ENCODE measurements at places on chromosomes 6 and 20.

DNA sequence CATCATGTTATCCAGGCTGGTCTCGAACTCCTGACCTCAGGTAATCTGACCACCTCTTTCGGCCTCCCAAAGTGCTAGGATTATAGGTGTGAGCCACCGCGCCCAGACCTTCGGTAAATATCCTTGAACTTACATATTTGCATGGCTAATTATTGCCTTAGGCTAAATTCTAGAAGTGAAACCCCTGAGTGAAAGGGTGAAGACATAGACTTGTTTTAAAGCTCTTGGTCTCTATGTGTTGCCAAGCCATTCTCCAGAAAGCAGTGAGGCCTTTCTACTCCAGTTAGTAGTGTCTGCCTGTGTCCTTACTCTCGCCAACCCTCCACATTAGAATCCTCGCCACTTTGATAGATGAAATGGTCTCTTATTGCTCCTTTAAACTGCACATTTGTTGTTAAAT, 2.6 kb upstream of the NOTCH4 start:
- no peak for DNase-seq
- H3K27me3 ChIP-seq = no peaks in the 10 kb centered on the region
- peak overlapping the region; percentile 52 for H3K27ac ChIP-seq
- H3K36me3 ChIP-seq = no peaks in the 10 kb centered on the region

- peaks cover 3% of the 10 kb centered on the region for H3K4me1 ChIP-seq
- no peak for DNase-seq
- peaks cover 46% of the 10 kb centered on the region for H3K27me3 ChIP-seq
- no peak overlapping the region for H3K4me3 ChIP-seq
These were observed 51.9 kb downstream of the UNC5CL start for GRCh38 chr6:40986921-40987819.

DNA sequence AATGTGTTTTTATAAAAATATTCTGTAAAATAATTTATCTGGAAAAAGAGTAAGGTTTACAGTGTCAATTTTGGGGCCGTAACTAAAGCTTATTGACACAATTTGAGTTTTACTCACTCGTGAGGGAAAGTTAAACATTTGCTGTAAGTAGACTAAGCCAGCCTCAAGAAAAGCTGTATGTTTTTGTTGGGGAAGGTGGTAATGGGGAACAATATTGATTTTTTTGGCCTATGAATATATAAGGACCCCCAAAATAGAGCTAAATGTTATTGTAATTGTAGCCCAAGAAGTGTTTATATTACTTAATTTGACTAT, 1.4 kb downstream of the SENP6 start:
- H3K27ac ChIP-seq = no peak overlapping the region
- no peak for DNase-seq
- H3K4me3 ChIP-seq = peak overlapping the region; percentile 100
- H3K36me3 ChIP-seq = peaks cover 7% of the 10 kb centered on the region
- H3K27me3 ChIP-seq = no peaks in the 10 kb centered on the region
- peaks cover 65% of the 10 kb centered on the region for H3K4me1 ChIP-seq

- no peaks in the 10 kb centered on the region for H3K4me1 ChIP-seq
- no peaks in the 10 kb centered on the region for H3K36me3 ChIP-seq
- H3K4me3 ChIP-seq = no peak overlapping the region
- peaks cover 6% of the 10 kb centered on the region for H3K27me3 ChIP-seq
- H3K27ac ChIP-seq = no peak overlapping the region
These were observed 109.4 kb upstream of the SNX9 start for GRCh38 chr6:157713451-157714152.

- H3K4me1 ChIP-seq = no peaks in the 10 kb centered on the region
- H3K27ac ChIP-seq = no peak overlapping the region
- no peaks in the 10 kb centered on the region for H3K36me3 ChIP-seq
- no peak overlapping the region for H3K4me3 ChIP-seq
These were observed 36.2 kb upstream of the RGS17 start for GRCh38 chr6:153167061-153167891.

GRCh38 chr6:3293271-3294155, 34.8 kb downstream of the PSMG4 start:
- no peak for DNase-seq
- no peak overlapping the region for H3K4me3 ChIP-seq
- peaks cover 7% of the 10 kb centered on the region for H3K4me1 ChIP-seq
- no peak overlapping the region for H3K27ac ChIP-seq
- H3K27me3 ChIP-seq = peaks cover 13% of the 10 kb centered on the region
- no peaks in the 10 kb centered on the region for H3K36me3 ChIP-seq

- peaks cover 6% of the 10 kb centered on the region for H3K27me3 ChIP-seq
- H3K4me3 ChIP-seq = no peak overlapping the region
- no peaks in the 10 kb centered on the region for H3K36me3 ChIP-seq
- no peak for DNase-seq
- no peak overlapping the region for H3K27ac ChIP-seq
- H3K4me1 ChIP-seq = peaks cover 7% of the 10 kb centered on the region
These were observed 13.5 kb downstream of the HAO1 start for GRCh38 chr20:7926767-7927166.

GRCh38 chr6:124446961-124447360, 515.3 kb upstream of the RNF217 start:
- no peaks in the 10 kb centered on the region for H3K27me3 ChIP-seq
- no peak overlapping the region for H3K27ac ChIP-seq
- no peak for DNase-seq
- no peak overlapping the region for H3K4me3 ChIP-seq
- H3K36me3 ChIP-seq = no peaks in the 10 kb centered on the region

DNA sequence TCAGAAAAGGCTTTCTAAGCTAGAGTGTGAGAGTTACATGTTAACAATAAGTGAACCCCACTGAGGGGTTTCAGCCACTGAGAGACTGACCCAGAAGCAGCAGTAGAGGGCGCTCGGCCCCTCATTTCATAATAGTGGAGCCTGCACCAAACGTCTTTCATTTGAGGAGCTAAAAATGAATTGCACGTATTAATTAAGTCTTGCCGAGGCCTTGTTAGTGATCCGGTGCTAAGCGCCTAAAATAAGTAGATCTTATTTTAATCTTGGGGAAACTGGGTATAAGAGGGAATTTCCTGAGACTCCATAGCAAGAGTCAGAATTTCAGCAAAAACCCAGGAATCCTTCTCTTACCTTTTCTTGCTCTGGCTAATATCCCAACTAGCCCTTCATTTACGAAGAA, 209.7 kb downstream of the FARS2 start:
- H3K36me3 ChIP-seq = peaks cover 11% of the 10 kb centered on the region
- no peak overlapping the region for H3K4me3 ChIP-seq
- DNase-seq = peak; percentile 30
- H3K4me1 ChIP-seq = no peaks in the 10 kb centered on the region

DNA sequence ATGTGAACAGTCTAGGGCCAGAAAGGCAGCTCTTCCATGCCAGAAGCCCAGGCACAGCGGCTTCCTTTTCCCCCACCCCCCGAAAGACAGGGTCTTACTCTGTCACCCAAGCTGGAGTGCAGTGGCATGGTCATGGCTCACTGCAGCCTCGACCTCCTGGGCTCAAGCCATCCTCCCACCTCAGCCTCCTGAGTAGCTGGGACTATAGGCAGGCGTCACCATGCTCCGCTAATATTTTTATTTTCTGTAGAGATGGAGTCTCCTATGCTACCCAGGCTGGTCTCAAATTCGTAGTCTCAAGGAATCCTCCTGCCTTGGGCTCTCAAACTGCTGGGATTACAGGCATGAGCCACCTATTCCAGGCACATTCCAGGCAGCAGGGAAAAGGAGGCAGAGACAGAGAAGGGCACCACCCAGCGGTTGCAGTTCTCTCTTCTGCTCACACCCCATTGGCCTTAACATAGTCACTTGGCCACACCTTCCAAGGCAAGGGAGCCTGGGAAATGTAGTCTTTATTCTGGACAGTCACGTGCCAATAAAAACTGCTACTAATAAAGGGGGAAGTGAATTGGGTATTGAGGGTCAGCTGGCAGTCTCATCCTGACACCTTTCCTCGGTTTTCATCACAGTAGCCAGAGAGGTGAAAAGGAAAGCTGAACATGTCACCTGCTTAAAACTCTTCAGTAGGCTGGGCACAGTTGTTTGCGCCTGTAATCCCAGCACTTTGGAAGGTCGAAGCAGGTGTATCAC, 205.9 kb downstream of the ZMYND8 start:
- no peak overlapping the region for H3K27ac ChIP-seq
- peaks cover 42% of the 10 kb centered on the region for H3K27me3 ChIP-seq
- DNase-seq = no peak
- H3K4me3 ChIP-seq = no peak overlapping the region
- H3K4me1 ChIP-seq = no peaks in the 10 kb centered on the region

DNA sequence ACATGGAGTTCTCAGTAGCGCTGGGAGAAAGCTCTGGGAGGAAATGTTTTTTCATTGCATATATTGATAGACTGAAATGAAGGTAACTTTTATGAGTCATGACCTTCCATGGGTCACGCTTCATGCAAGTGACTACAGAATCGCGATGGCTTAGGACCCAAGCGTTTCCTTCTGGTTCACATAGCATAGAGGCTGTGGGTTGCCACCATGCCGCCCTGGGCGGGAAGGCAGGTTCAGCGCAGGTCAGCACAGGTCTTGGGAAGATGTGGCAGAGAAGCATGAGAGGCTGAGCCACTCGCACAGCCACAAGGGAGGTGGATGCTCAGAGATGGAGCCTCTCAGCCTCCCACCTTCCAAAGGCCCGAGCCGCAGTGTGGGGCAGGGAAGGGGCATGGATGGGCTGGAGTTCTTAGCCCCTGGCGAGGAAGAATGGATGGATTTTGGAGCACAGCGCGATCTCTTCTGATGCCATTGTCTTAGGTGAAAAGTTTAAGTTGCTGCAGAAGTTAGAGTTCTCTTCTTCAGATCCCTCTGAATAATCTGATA, 219.5 kb downstream of the SMOC2 start:
- H3K4me1 ChIP-seq = no peaks in the 10 kb centered on the region
- H3K36me3 ChIP-seq = no peaks in the 10 kb centered on the region
- no peak overlapping the region for H3K27ac ChIP-seq
- DNase-seq = no peak

GRCh38 chr20:43023836-43024235, 165.9 kb downstream of the PTPRT start:
- H3K27ac ChIP-seq = no peak overlapping the region
- no peak for DNase-seq
- no peaks in the 10 kb centered on the region for H3K27me3 ChIP-seq
- no peaks in the 10 kb centered on the region for H3K4me1 ChIP-seq
- no peaks in the 10 kb centered on the region for H3K36me3 ChIP-seq
- no peak overlapping the region for H3K4me3 ChIP-seq

DNA sequence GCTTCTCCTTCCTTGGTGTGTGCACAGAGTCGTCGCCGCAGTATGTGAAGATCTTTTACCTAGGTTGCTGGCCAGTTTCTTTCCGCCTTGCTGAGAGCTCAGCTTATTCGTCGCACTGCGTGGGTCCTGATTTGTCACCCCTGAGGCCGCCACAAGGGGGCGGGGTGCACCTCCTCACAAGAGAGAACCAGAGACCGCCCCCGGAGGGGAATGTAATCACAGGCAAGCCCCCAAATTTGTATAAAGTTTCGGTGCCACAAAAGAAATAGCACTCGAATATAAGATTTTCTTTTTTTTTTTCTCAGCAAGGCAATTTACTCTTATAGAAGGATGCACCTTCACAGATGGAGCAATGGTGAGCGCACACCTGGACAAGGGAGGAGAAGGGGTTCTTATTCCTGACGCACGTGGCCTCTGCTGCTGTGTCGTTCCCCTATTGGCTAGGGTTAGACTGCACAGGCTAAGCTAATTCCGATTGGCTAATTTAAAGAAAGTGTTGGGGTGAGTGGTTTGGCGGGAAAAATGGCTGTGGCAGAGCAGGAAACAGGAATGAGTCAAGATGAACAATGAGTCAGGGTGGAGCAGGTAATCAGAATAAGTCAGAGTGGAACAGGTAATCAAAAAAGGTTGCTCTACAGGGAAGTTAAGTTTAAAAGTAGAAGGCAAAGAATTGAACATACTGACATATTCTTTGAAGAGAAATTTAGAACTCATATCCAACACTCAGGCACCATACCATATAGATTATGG, 19.5 kb downstream of the NCOA3 start:
- peak overlapping the region; percentile 76 for H3K27ac ChIP-seq
- H3K4me1 ChIP-seq = peaks cover 20% of the 10 kb centered on the region
- peak overlapping the region; percentile 15 for H3K4me3 ChIP-seq
- no peak for DNase-seq

DNA sequence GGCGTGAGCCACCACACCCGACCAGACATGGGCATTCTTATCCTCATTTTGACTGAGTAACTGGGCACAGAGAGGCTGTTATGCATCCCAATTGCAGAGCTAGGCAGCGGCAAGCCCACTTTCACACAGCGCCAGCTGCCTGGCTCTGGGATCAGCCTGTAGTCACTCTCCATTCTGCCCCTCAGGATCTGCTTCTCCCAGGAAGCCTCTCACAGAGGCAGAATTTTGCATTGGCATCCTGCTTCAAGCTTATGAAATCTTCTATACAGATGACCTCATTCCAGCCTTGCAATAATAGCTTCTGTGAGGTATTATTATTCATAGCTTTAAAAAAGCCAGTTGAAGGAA, 37.0 kb upstream of the IER3 start:
- peaks cover 2% of the 10 kb centered on the region for H3K36me3 ChIP-seq
- no peak for DNase-seq
- peaks cover 54% of the 10 kb centered on the region for H3K4me1 ChIP-seq
- peak overlapping the region; percentile 28 for H3K27ac ChIP-seq
- no peak overlapping the region for H3K4me3 ChIP-seq

- no peak overlapping the region for H3K27ac ChIP-seq
- H3K4me1 ChIP-seq = peaks cover 2% of the 10 kb centered on the region
- no peaks in the 10 kb centered on the region for H3K36me3 ChIP-seq
- H3K4me3 ChIP-seq = no peak overlapping the region
- DNase-seq = no peak
- H3K27me3 ChIP-seq = no peaks in the 10 kb centered on the region
These were observed 61.1 kb downstream of the CAP2 start for GRCh38 chr6:17454316-17455005.

DNA sequence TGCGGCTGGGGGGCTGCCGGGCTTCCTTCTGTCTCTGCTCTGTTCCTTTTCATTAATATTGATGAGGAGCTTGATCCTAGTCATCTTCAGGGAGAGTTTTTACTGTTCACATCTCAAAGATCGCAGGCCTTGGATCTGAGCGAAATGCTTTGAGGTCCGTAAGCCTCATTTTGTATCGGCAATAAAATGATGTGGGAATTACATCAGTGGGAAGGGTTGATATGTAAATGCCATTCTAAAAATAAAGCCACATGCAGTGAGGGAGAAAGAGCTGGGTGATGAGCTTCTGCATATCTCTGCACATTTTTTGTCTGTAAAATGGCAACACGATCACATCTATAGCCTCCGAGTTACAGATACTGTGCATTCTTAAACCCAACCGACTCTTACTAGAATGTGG, 24.9 kb downstream of the CDH26 start:
- no peak overlapping the region for H3K4me3 ChIP-seq
- peaks cover 11% of the 10 kb centered on the region for H3K36me3 ChIP-seq
- DNase-seq = no peak
- no peak overlapping the region for H3K27ac ChIP-seq

DNA sequence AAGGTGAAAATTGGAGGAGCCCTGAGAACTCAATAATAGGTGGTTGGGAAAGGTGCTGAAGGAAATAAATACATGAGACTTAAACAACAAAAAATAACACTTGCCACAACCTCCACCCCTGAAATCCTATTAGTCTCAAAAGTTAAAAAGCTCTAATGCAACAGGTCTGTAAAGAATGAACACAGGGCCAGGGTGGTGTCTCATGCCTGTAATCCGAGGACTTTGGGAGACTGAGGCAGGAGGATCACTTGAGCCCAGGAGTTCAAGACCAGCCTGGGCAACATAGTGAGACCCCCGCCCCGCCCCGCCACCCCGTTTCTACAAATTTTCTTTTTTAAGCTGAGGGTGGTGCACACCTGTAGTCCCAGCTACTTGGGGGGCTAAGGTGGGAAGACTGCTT, 1.1 kb upstream of the ZKSCAN8 start:
- H3K4me1 ChIP-seq = peaks cover 24% of the 10 kb centered on the region
- peak overlapping the region; percentile 98 for H3K4me3 ChIP-seq
- H3K27me3 ChIP-seq = no peaks in the 10 kb centered on the region
- DNase-seq = no peak
